SW 1271 (cell line): ENCODE measurements at places on chromosomes 11 and 22.

GRCh38 chr11:46840116-46840515 lies 6.0 kb downstream of the CKAP5 start:
- DNase-seq: no peak

- no peak for DNase-seq
Observed at GRCh38 chr11:8442301-8442700, 151.7 kb downstream of the STK33 start.

DNA sequence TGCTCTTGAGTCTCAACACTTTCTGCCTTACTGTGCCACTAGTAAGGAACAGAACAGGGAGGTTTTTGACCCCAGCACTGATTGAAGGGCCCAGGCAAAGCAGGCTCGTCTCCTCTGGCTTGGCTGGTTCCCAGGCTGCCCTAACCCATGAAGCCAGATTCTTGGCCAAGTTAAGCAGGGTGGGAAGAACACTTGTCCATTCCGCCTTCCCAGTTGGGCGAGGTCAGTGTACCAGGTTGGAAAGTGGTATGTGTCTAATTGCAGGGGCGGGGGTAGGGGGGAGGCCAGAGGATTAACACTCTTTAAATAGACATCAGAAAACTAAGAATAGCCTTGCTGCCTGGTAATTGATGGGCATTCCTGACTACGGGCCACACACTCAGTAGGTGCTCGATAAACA lies 14.4 kb downstream of the TIMP3 start:
- DNase-seq: no peak

DNA sequence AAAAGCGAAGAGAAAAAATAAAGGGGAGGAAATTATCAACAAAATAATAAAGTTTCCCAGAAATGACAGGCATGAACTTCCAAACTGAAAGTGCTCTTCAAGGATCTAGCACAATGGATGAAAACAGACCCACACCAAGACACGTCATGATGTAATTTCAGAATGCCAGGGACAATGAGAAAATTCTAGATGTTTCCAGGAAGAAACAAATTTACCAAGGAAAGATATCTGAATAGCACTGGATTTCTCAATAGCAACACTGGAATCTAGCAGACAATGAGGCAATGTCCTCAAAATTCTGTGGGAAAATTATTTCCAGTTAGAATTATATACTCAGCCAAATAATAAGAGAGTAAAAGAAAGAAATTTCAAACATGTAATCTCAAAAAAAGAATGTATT lies 46.0 kb downstream of the DENND5A start:
- DNase-seq: no peak

GRCh38 chr11:29913352-29913751 lies 103.5 kb downstream of the KCNA4 start:
- DNase-seq: no peak

DNA sequence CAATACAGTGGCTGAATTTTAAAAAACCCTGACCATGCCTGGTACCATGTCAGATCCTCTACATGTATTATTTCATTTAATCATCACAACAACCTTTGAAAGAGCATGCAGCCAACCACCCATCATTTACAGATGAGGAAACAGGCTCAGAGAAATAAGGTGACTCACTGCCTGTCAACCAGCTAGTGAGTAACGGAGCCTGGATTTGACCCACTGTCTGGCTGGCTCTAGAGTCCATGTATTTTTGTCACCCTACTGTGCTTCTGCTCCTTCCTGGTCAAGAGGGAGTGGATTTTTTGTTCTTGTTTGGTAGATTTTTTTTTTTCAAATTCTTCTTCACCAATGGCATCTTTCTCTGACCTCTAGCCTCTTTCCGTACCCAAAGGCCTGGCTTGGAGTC lies 77.4 kb downstream of the CWC15 start:
- DNase-seq: no peak

GRCh38 chr22:39106326-39106725 lies 9.3 kb downstream of the APOBEC3H start:
- DNase-seq: no peak
